8988T (cell line): ENCODE measurements at places on chromosomes 11 and 22.

DNA sequence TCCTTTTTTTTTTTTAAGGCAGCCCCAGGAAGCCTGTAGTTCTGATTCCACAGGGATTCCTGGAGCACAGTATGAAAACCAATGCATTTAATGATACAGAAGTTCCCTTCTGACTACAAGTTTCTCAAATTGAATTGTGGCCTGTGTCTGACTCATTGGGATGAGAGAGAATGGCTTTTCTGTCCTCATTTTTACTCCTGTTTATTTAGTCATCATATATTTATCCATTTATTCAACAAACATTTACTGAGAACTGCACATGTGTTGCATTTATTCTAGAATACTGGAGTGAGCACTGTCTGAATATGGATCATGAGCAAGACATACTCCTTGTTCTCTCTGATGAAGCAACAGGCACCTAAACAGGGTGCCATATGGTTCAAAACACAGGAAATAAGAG is 231.2 kb downstream of the NTM start:
- no peak for DNase-seq

DNA sequence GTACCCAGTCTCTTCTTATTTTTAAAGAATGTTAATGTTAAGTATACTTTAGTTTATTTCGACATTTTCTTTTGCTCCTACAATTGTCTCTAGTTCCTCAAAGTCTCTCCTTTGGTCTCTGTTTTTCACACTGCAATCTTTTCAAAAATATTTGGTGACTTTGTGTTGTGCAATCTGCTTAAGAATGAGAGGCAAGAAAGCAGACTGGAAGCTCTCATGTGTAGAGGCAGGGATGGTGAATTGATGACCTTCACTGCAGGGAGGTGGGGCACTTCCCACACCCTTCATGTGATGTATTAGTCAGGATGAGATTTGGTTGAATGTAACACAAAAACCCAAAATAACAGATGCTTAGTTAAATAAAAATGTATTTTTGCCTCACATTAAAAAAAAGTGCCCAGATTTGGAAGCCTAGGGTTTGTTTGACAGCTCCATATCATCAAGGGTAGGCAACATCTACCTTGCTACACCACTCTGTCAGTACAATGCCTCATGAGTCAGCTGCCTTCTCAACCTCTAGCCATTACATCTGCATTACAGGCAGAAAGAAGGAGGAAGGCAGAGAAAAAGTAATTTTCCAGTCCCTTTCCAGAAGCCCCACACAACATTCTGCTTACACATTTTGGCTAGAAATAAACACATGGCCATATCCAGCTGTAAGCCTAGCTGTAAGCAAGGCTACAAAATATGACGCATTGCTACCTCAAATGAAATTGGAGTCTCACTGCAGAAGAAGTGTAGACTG is 3.8 kb upstream of the MMP27 start:
- no peak for DNase-seq

DNA sequence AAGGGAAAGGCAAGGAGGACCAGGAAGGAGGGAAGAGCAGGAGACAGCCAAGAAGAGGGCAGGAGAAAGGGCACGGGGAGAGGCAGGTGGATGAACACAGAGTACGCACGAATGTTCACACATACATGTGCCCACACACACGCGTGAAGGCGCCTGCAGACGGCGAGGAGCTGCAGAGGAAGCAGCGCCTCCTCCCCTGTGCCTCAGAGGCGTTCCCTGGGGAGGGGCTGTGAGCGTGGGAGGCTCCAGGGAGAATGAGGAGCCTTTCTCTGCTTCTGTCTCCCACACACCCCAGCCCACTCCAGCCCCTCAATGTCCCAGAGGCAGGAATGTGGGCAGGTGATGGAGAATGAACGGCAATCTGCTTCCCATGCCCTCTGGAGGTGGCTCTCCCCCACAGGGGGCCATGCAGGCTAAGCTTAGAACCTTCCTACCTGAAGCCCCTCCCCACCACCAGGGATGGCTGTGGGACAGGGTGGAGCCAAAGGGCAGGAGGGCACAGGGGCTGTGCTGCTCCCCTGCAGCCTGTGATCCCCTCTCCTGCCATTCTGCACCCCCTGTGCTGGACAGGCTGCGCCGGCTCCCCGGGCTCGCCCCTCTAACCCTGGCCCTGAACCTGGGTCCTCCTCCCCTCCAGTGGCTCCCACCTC is 25.3 kb downstream of the PPM1F start:
- no peak for DNase-seq

- DNase-seq, result no peak
Observed at GRCh38 chr11:33867996-33868646, 23.8 kb downstream of the LMO2 start.

DNA sequence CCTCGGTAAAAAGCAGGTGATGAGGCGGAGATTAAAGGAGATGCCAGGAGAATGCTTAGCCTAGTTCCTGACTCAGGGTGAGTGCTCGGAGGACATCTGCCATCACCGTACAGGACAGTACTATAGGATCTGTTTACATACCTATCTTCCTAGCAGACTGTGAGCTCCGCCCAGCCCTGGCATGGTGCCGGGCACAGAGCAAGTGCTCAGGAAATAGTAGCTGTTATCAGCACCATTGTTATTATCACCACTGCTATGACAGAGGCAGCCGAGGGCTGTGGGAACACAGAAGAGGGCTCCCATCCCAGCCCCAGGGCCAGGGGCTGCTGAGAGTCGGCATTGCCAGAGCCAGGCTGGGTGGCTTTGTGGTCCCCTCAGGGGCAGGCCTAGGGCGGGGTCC is 642 bp upstream of the SEPTIN3 start:
- no peak for DNase-seq

- DNase-seq, result no peak
Observed at GRCh38 chr11:70072861-70073755, 5.0 kb upstream of the ANO1 start.

DNA sequence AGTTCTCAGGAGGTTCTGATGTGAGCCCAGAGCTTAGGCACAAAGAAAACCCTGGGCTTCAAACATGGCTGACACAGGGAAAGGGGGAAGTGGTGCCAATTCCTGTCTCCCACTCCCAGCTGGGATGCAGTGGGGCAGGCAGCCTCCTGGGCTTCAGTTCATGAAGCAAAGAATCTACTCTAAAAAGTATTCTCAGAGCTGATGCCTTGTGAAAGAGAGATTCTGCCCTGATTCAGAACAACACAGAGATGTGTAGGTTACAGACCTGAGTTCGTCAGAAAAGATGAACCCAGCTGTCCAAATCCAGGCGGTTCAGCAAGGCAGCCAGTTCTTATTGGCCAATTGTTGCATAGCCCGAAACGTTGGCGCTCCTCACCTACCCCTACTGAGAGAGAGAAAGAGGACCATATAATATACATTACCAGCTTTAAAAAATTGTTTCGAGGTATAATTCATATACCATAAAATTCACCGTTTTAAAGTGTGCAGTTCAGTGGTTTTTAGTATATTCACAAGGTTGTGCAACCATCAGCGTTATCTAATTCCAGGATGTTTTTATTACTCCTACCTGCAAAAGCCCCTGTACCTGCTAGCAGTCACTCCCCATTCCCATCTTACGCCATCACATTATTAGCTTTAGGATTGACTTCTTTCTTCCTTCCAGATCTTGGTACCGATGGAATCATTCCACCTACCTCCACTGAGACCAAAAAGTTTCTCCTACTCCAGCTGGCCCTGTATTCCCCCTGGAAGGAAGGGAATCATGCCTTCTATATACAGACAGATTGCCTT is 7.2 kb upstream of the TLCD5 start:
- no peak for DNase-seq

- DNase-seq, result peak; percentile 93
Observed at GRCh38 chr22:42553475-42554361, at the start of gene SERHL2. Gene SERHL2, plus strand, starts transcription at chr22:42553956. Its CDS starts 65 bp downstream, at chr22:42554021.

GRCh38 chr11:63883791-63884190 is 33.2 kb downstream of the RCOR2 start:
- DNase-seq, result no peak

GRCh38 chr11:119551420-119552105 is 128.6 kb upstream of the THY1 start:
- DNase-seq, result no peak

DNA sequence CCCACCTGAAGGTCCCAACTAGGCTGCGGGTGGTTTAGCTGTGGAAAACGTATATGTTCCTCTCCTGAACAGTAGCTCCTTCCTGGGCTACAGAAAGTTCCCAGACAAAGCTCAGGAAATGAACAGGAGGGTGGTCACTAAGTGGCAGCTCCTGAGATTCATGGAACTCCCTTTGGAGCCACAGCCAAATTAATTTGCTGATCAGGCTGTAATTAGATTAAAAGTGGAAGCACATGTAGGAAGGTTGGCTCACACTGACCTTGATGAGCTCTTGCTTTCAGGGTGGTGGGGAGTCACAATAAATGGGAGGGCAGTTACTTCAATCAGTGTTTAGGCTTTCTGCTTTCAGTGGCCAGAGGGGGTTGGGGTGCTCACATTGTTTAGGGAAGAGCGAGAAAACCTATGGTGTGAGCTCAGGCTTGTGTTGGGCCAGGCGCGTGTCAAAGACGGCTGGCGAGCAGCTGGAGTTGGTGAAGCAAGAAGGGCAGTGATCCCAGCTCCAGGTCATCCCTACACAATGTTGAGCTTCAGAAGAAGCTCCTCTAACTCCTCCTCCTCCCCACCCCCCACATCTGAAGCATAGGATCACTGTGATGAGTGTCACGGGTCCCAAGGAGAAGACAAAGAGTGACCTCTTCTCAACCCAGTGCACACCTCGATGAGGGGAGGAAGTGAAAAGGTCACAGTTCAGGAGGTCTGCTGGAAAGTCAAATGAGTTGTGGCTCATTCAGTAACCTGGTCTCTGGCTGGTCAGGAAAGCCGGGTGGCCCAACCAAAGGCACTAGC is 42.5 kb downstream of the CLPB start:
- no peak for DNase-seq

DNA sequence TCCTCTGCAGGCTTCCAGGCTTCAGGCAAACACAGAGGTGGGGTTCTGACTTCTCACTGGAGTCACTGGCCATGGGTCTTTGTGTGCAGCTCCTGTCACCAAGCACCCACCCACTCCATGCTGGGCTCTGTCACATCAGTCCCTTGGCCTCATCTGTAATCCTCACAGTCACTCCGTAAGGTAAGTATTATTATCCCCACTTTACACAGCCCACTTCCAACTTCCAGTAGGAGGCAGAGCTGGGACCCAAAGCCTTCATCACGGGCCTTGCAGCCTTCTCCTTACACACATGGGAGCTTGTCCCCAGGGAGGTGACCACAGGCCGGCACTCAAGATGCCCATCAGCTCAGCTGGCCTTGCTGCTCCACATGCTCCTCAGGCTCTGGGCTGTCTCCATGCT is 266.7 kb upstream of the B3GAT1 start:
- no peak for DNase-seq

DNA sequence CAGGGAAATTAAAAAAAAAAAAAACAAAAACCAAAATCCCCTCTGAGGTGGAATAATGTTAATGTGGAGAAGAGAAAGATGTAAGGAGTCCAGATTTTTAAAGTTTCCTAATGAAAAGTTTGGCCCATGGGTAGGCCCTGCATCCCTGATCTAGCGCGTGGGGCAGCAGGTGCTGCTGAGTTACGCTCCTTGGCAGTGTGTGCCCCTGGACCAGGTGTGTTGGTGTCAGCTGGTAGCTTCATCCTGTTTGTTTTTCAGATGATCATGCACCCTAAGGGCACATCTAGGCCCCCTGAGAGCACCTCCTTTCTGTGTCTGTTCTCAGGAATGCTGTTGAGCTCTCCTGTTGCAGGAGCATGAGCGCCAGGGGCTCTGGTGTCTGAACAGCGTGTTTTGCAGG is 6.7 kb downstream of the DGCR8 start:
- DNase-seq, result no peak

- DNase-seq, result no peak
Observed at GRCh38 chr11:24225501-24225900, 271.4 kb upstream of the LUZP2 start.

- no peak for DNase-seq
Observed at GRCh38 chr22:38171927-38172831, 9.5 kb downstream of the PLA2G6 start.
